Cardiac muscle cell (in vitro differentiated cells and primary cell): ENCODE measurements at places on chromosomes 2 and 18. TPM values are rescaled to one million over a fixed set of nuclear protein-coding genes. Genes with fewer than 3 reads are reported as not detected.

GRCh38 chr2:127665267-127665893 is 9.9 kb downstream of the LIMS2 start:
- no peak overlapping the region for H3K4me3 ChIP-seq
- peaks cover 29% of the 10 kb centered on the region for H3K4me1 ChIP-seq
- peaks cover 33% of the 10 kb centered on the region for H3K27me3 ChIP-seq
- no peaks in the 10 kb centered on the region for H3K36me3 ChIP-seq
- no peak overlapping the region for H3K27ac ChIP-seq

DNA sequence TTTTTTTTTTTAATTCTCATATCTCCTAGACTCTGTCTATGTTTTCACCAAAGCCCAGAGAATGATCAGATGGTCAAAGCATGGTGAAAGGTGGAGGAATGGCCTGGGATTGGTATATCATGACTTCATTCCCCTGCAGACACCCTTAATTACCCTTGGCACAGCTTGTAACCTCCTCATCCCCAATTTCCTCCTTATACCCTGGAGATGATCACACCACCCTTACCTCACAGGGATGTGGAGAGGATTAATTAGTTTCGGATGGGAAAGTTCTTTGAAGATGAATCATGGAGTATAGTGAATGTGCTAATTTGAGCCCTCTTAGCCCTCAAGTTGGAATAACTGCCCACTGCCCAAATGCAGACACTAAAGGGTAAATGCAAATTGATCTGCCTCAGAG is 138.0 kb upstream of the LYPD6 start:
- H3K4me3 ChIP-seq = no peak overlapping the region
- no peak for DNase-seq
- no peaks in the 10 kb centered on the region for H3K4me1 ChIP-seq
- H3K27ac ChIP-seq = no peak overlapping the region
- H3K36me3 ChIP-seq = no peaks in the 10 kb centered on the region

GPR39 gene
- total RNA-seq = 7.3 and 10.9 TPM in 2 replicates

SAG gene
- total RNA-seq = not detected in 2 replicates

DNA sequence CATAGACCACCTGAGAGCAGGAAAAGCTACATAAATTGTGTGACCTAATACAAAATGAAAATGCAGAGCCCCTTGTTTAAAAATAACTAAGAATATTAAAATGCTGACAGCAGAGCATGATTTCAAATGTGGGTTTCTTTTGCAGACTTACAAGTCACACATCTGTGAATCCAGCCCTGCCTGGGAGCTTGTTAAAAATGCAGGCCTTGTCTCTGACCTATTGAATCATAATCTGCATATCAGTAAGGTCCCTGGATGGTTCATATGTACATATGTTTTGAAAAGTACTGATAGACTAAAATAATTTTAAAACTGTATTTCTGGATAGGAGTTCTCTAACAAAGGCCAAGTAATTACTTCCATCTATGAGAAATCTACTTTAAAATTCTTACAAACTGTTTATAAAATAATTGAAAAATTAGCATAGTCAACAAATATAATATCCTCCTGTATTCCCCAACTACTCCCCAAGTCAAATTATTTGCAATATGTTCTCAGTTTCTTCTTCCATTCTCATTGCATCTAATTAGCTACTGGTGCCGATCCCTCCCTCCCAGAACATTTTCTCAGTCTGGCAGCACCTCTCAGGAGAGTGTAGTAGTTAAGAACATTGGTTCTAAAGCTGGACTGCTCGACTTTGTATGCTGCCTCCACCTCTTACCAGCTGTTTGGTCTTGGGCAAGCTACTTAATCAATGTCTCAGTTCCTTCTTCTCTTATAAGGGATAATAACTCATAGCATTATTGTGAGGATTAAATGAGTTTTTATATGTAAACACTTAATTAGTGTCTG is 1040.4 kb upstream of the CDH2 start:
- H3K4me1 ChIP-seq = no peaks in the 10 kb centered on the region
- no peak overlapping the region for H3K4me3 ChIP-seq
- no peaks in the 10 kb centered on the region for H3K27me3 ChIP-seq
- H3K27ac ChIP-seq = no peak overlapping the region
- DNase-seq = no peak
- H3K36me3 ChIP-seq = no peaks in the 10 kb centered on the region

- no peaks in the 10 kb centered on the region for H3K36me3 ChIP-seq
- DNase-seq = peak; percentile 57
- no peak overlapping the region for H3K4me3 ChIP-seq
- H3K4me1 ChIP-seq = no peaks in the 10 kb centered on the region
- H3K27me3 ChIP-seq = no peaks in the 10 kb centered on the region
- H3K27ac ChIP-seq = no peak overlapping the region
These were observed 92.2 kb upstream of the DSEL start for GRCh38 chr18:67608615-67609273.

TEKT4 gene
- total RNA-seq = not detected in 2 replicates

GRCh38 chr2:138500592-138501424 is 762 bp upstream of the SPOPL start:
- H3K27ac ChIP-seq = peak overlapping the region; percentile 95
- no peak for DNase-seq
- H3K36me3 ChIP-seq = no peaks in the 10 kb centered on the region
- peaks cover 21% of the 10 kb centered on the region for H3K4me1 ChIP-seq

DPP4 gene
- not detected in 2 replicates for total RNA-seq

- no peaks in the 10 kb centered on the region for H3K4me1 ChIP-seq
- H3K27ac ChIP-seq = no peak overlapping the region
- no peaks in the 10 kb centered on the region for H3K27me3 ChIP-seq
- DNase-seq = no peak
- no peak overlapping the region for H3K4me3 ChIP-seq
These were observed 78.7 kb downstream of the FTCDNL1 start for GRCh38 chr2:199772035-199772976.

GRCh38 chr2:178420463-178420999 is 30.4 kb downstream of the PRKRA start:
- DNase-seq = no peak
- H3K4me1 ChIP-seq = no peaks in the 10 kb centered on the region
- H3K4me3 ChIP-seq = no peak overlapping the region
- H3K36me3 ChIP-seq = no peaks in the 10 kb centered on the region
- no peak overlapping the region for H3K27ac ChIP-seq
- H3K27me3 ChIP-seq = no peaks in the 10 kb centered on the region
